SHP77 (cell line): ENCODE measurements at places on chromosomes 1 and 21.

GRCh38 chr1:210535761-210536160, 207.1 kb downstream of the HHAT start:
- DNase-seq, result no peak

DNA sequence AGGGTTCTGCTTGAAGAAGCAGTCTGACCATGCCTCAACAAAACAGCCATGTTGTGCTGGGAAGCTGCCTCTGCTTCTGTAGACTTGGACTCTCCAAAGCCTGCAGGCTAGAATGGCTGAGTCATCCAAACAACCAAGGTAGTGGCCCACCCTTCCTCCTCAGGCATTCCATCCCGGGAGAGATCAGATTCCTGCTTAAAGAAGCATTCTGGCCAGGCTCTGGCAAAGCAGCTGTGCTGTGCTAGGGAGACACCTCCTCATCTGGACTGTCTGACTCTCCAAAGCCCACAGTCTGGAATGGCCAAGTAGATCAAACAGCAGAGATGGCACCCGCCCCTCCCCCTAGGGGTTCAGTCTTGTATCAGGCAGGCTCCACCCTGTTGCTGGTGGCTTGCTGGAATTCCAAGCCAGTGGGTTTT, 38.3 kb upstream of the F3 start:
- peak; percentile 34 for DNase-seq

DNA sequence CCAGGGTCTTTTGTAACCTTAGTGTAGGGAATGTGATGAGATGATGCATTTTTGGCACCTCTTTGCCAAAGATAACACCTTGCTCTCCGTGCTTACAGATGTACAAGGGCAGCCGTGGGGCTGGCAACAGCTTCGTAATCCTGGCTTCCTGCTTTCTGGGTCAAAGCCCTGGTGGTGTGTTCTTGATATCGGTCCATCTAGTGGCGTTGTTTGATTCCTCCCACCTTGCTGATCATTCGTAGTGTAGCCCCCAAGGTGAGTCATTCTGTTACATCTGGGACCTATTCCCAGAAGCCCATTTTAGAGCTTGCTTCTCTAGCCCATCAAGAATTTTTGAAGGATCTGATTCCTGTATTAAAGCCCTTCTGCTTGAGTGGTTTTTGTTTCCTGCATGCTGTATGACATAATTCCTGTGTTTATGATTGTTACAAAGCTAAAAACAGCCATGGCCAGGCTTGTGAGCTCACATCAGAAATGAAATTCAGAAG, 7.0 kb upstream of the CCT8 start:
- DNase-seq, result peak; percentile 9

DNA sequence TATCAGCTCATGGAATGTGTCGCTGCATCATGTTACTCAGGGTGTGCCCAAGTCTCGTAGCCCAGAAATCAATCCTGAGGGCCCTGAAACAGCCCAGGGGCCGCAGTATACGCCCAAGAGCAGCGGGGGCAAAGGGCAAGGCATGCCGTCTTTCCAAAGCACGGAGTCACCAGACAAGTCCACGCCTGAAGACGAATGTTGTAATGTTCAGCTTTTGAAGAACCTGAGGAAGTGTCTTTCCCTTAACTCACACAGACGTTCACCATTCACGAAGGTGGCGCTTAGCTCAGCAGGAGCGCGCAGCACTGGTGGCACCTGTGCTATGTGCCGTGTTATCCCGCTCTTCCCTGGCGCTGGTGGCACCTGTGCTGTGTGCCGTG, 18.8 kb upstream of the PWP2 start:
- DNase-seq, result no peak

DNA sequence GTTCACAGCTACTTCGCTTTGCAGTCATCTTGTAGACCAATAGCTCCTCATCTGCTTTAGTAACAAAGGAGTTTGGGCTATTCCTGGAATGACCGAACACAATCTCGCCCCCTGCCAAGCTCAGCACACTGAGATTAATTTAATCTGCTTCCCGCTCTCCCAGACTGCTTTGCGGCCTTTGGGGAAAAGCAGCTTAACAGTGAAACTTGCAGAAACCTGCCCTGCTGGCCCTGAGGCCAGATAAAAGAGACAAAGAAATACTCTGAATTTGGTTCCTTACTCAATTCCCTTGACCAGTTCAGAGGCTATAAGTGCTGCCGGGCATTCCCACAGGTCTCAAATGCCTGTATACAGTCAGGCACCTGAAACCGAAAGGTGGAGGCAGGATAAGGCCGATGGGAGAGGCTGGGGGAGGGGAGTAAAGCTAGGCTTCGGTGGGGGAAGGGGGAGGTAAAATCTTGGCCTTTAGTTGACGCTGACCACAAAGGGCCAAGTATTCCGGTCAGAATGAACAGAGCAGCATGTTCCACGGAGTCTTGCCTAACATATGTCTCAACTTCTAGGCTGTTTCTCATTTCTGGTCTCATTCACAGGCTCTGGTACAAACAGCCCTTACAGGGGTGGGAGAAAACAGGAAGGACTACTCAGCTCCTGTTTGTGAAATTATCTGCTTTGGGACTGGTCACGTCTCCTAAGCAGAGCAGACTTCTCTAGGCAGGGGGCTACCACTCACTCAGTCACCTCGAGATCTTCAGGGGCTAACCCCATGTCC, 17.7 kb upstream of the A3GALT2 start:
- DNase-seq, result no peak

DNA sequence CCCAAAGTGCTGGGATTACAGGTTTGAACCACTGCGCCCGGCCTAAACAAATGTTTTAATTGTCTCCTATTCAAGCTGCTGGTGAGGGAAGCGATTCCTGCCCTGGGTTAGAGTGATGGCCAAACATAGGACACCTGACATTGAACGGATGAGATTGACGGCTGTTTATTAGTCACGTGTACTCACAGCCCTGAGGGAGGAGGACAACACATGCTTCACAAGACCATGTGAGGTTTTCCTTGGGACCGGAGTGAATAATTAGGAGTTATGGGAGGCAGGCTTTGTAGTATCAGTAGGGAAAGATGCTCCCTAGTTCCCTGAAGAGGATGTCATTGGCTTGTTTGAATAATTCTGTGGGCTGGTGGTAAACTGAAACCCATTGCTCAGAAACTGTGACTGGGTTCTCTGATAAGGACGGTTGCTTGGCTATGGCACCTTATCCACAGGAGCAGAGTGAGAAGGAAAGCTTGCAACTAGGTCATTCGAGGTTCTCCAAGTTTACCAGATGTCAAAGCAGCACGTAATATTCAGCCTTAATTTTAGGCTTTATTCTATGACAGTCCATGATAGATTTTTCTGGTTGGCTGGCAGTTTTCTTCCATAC, 245.8 kb downstream of the PLA2G4A start:
- no peak for DNase-seq

DNA sequence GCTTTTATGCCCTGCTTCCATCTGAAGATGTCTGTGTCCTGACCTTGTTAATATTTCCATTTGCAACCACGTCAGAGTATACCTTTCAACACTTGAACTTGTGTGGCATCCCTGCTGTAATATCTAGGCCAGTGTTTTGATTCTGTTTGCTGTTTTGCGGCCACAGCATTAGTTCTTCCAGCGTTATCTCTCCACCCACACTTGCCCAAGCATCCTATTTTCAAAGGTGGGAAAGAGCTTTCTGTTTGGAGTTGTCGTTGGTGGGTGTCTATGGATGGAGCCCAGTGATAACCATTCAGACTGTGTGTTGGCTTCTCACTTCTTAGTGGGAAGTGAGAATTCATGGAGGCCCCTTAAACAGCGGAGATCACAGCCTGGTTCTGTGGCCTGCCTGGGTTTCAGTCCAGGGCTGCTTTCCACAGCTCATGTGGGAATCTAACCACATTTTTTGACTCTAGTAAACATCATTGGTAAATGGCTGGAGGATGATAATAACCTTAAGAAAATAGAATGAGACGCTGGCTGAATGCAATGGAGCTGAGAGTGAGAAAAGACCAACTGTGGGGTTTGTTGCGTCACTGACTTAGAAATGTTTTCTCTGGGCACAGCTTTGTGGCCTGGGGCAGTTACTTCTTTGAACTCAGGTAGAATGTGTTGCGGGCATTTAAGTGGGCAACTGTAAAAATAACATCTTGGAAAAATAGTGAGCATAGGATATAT, 7.6 kb downstream of the TENT5C start:
- DNase-seq, result no peak

GRCh38 chr1:6137758-6138157, 42.4 kb downstream of the CHD5 start:
- no peak for DNase-seq

DNA sequence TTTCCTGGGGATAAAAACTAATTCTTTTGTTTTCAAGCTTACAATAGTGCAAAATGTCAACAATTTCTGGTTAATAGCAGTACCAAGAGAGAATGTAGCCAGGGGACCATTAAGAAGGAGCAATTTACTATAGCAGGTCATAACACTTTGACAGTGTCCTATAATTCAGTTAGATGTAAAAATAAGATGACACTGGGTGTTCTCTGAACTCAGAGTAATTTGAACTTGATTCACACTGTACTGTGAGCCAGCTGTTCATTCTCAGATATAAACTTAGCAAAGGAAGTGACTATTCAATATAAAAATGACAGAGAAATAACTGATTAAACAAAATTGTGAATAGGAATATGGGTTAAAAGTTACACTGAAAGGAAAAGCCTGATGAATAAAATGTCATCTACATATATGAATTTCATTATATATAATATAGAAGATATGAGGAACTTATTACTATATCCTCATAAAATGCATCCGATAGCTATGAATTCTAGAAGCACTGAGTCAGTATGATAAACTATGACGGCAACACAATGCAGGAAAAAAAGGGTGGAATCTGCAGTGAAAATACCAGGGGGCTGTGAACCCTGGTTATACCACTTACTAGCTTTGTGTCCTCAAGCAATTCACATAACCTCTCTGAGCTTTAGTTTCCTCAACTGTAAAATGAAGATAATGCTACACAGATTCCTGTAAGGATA, 135.9 kb downstream of the ACBD6 start:
- no peak for DNase-seq

GRCh38 chr1:89273324-89273778, 691 bp upstream of the GBP5 start:
- DNase-seq, result no peak

DNA sequence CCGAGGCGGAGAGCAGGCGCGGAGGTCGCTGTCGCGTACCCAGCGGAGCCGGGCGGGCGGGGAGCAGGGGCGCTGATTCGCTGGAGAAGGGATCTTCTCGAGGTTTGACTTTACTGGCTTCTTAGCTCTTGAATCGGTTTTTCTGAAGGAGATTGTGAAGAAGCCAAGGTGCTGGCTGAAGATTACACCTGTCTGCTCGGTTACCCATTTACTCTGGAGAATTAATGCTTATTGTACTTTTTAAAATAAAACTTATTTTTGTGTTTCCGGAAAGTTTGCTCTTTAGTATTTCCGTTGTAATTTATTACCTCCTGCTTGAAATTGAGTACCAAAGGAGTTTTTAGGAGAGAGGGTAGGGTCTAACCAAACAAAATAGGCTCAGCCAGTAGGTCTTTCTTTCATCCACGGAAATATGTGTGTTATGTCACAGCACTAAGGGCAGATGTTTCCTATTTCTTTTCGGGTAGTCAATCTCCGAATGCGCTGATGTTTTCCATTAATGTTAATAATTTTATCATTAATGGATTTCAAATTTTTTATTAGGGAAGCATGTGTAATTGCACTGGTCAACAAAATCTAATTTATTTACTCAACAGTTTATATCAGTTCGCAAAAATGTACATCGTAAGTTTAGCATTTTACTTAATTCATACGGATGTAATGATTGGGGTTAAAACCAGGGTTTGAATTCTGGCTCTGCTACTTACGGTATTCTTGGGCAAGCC, 510 bp upstream of the GNG5 start:
- no peak for DNase-seq

DNA sequence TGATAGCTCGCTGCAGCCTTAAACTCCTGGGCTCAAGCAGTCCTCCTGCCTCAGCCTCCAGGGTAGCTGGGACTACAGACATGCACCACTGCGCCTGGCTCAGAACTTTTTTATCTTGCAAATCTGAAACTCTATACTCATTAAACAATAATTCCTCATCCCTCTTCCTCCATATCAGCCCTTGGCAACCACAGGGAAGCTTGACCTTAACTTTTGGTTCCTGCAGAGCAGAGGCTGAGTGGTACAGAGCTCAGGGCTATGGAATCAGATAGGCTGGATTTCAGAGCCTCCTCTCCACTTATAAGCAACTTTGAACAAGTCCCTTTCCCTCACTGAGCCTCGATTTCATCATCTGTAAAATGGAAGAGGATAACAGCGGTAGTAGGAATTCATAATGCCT, 47.4 kb downstream of the ECE1 start:
- DNase-seq, result no peak

GRCh38 chr1:55542901-55543504, 327.8 kb upstream of the USP24 start:
- DNase-seq, result no peak
